Colonic mucosa (tissue), 4 donors: ENCODE measurements at places on chromosomes 1 and 21. TPM values are rescaled to one million over a fixed set of nuclear protein-coding genes. Genes with fewer than 3 reads are reported as not detected.

PTPRC gene
- 18.7 TPM for total RNA-seq

ACP6 gene
- 21.6 TPM for total RNA-seq

GBP5 gene
- 1.3 TPM for total RNA-seq

RGS8 gene
- total RNA-seq, result not detected

- DNase-seq, result no peak
Observed at GRCh38 chr21:35337573-35337972, 288.5 kb upstream of the RUNX1 start.

- DNase-seq, result no peak
Observed at GRCh38 chr1:243938208-243938607, 88.2 kb upstream of the AKT3 start.

DNA sequence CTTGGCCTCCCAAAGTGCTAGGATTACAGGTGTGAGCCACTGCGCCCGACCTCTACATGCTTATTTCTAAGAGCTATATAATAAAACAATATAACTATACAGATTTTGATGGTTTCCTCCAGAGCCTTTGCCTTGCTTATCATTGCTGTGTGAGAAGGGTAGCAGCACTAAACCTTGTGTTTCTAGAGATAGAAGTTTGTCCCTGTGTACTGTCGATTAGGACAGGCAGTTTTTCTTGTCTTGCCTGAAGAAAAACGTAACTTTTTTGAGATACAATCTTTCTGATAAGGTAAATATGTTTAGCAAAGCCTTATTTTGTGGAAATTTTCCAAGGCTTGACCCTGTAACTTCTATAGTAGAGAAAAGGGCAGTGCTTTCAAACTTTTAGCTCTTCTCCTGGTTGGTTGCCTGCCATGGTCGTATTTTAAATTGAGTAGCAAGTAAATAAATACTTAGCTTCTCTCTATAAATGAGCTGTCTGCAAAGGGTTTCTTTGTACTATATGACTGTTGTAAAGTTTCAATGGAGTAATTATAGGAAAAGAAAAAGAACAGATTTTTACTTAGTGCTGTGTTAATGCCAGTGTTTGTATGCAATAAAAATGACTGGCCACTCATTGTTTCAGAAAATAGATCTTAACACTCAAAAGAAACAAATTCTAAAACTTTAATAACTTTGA, 86.4 kb upstream of the CACYBP start:
- no peak for DNase-seq

GRCh38 chr1:91769742-91770141, 116.2 kb downstream of the TGFBR3 start:
- no peak for DNase-seq

- no peak for DNase-seq
Observed at GRCh38 chr21:41232013-41232412, 64.1 kb downstream of the BACE2 start.

DNA sequence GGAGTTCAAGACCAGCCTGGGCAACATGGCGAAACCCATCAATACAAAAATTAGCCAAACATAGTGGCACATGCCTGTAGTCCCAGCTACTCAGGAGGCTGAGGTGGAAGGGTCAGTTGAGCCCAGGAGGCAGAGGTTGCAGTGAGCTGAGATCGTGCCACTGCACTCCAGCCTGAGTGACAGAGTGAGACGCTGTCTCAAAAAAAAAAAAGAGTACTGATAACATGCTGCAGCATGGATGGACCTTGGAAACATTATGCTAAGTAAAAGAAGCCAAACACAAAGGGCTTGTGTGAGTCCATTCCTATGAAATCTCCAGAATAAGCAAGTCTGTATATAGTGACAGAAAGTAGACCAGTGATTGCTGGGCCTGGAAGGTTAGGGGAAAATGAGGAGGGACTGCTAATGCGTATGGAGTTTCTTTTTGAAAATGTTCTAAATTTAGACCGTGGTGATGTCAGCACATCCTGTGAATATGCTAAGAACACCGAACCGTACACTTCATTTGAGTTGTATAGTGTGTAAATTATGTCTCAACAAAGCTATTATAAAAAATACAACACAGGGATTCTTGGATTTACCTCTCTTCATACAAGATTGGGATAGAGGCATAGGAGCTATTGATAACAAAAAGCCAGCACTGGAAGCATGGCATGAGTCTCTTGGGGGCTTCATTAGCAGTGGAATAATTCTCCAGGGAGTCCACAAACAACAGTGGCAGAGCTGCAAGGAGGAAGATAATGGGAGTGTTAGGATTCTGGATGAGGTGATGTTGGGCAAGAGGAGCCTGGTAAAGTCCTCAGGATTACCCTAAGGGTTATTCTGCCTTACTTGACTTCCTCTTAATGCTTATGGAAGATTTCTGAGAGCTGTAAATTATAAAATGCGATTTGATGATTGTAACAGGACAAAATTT, 73.5 kb downstream of the TTC3 start:
- DNase-seq, result no peak

DNA sequence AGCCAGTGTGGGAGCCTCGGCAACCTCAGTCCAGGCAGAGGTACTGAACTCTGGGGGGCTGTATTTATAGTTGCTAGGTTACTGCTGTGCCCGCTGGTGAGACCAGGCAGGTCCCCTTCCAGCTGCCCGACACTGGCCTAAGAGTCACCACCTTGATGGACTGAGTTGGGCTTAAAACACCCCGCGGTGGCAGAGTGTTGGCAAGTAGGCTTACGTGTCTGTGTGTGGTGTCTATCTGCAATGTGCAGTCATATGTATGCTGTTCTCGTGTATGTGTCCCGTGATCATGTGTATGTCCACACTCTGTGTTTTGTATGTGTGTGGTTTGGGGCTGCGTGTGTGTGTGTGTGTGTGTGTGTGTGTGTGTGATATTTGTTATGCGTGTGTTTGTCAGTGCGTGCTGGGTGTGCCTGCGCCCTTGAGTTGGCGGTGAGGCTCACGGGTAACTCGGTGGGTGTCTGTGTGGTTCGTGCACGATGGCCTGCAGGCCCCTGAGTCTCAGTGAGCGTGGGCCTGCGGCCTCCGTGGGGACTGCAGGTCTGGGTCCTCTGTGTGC, 65.5 kb downstream of the MEF2D start:
- no peak for DNase-seq

DNA sequence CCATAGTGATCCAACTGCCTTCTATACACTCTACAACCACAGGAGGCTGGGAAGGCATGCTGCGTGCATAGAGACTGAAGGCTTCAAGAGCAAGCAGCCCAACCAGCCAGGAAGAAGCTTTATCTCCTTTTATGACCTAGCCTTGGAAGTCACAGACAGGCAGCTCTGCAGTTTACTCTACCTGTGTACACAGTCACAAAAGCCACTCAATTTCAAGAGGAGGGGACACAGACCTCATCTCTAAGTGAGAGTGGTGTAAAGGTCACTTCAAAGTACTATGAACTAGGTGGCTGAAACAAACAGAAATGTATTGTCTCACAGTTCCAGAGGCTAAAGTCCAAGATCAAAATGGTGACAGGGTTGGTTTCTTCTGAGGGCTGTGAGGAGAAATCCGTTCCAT, 69.6 kb upstream of the GJB5 start:
- peak; percentile 65 for DNase-seq

GRCh38 chr1:242754125-242754524, 229.6 kb upstream of the PLD5 start:
- no peak for DNase-seq

DNA sequence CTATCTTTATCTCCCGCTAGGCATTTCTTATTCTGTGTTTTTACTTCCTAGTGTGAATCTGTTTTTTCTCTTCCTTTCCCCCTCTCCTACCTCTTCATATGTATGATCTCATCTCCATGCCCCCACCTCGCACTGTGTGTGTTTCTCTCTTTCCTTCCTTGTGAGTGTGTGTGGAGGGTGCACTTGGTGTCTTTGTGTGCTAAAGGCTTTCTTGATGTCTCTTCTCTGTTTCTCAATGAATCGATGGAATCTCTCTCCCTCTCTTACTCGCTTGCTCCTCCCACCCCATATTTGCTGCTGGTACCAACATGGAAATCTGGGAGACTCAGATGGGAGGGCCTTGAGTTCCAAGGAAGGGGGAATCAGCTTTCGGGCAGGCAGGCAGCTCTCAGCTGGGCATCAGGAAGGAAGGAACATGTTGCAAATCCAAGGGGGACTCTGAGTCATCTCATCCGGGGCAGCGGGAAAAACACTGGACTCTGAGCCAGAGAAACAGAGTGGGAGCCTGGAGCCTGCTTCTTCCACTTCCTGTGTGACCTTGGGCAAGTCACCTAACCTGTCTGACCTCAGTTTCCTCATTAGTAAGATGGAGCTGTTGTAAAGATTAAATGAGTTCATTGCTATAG, 147.5 kb downstream of the PTPRU start:
- DNase-seq, result no peak

GRCh38 chr1:99727575-99728185, 38.8 kb downstream of the FRRS1 start:
- DNase-seq, result no peak

DNA sequence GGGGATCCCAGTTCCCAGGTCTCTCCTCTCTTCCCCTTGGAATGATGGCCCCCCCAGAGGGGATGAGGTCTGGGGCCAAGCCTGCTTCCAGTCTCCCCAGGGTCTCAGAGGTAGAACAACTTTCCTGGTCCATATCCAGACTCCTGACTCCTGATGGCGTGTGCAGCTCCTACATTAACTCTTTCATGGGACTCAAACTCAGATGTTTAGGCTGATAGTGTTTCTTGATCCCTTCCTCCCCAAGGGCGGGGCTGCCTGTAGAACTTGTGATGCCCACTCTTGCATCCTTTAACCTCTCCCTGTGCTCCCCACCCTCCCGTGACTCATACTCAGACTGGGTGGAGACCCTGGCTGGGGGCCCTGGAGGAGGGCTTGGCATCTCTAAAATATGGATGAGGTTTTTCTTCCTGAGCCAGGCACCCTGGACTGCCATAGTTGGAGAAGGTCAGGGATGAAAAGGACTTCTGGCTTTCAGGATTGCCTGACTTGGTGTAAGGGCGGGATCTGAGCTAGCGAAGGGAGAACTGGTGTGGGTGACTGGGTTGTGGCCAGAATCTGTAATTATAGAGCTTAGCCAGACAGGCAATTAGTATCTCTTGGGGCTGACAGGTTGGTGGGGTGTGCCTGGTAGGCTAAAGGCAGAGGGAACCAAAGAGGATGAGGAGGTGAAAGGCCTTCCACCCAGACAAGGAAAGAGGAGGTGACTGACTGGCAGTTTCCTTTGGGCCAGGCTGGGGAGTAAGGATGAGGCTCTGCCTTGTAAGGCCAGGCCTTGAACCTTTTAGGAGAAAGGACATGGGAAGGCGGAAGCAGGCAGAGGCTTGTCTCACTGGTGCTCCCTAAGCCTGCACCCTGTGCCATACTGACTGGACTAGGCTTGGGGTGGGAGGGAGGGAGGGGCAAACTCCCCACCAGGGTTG, 1.5 kb downstream of the ATP8B2 start:
- peak; percentile 52 for DNase-seq

DNA sequence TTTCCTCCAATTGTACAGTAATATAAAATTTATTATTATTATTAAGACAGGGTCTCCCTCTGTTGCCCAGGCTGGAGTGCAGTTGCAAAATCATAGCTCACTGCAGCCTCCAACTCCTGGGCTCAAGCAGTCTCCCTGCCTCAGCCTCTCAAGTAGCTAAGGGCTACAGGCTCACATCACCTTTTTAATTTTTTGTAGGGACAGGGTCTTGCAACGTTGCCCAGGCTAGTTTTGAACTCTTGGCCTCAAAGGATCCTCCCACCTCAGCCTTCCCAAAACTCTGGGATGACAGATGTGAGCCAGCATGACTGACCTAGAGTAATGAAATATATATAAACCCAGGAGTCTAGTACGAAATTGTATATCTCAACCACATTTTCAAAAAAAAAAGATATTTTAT, 49.2 kb downstream of the B3GALNT2 start:
- DNase-seq, result no peak
